ENCODE measurements at places on chromosomes 1 and 21. TPM values are rescaled to one million over a fixed set of nuclear protein-coding genes. Genes with fewer than 3 reads are reported as not detected.

The FBXO44 gene
- polyA plus RNA-seq, result 16.2 TPM

The OPRD1 gene
- not detected for polyA plus RNA-seq

The PLEKHA6 gene
- polyA plus RNA-seq, result 11.0 TPM

The KCNJ15 gene
- 5.6 TPM for polyA plus RNA-seq

The PCAT6 gene
- polyA plus RNA-seq, result 4.1 TPM

The LIN28A gene
- not detected for polyA plus RNA-seq

The YY1AP1 gene
- polyA plus RNA-seq, result 37.4 TPM

The GJC2 gene
- 0.57 TPM for polyA plus RNA-seq

The CYYR1 gene
- polyA plus RNA-seq, result 4.2 TPM

The CD5L gene
- polyA plus RNA-seq, result not detected

The NBPF3 gene
- polyA plus RNA-seq, result 1.1 TPM

The DBT gene
- polyA plus RNA-seq, result 2.3 TPM

The DMBX1 gene
- 0.01 TPM for polyA plus RNA-seq

The PTGER3 gene
- polyA plus RNA-seq, result 0.29 TPM

The ST6GALNAC3 gene
- polyA plus RNA-seq, result 0.29 TPM

The UBASH3A gene
- polyA plus RNA-seq, result 0.46 TPM

The AIRE gene
- 0.06 TPM for polyA plus RNA-seq

The RGSL1 gene
- 0.14 TPM for polyA plus RNA-seq

The CELA2A gene
- polyA plus RNA-seq, result not detected

The C2CD2 gene
- 7.9 TPM for polyA plus RNA-seq

The MORC3 gene
- polyA plus RNA-seq, result 18.6 TPM

The OR2L2 gene
- not detected for polyA plus RNA-seq

The SLAMF6 gene
- 1.4 TPM for polyA plus RNA-seq

The CELA3B gene
- 0.18 TPM for polyA plus RNA-seq

The FMO5 gene
- 0.86 TPM for polyA plus RNA-seq

The SLC30A10 gene
- not detected for polyA plus RNA-seq

The ABCA4 gene
- polyA plus RNA-seq, result 0.07 TPM

The NBPF4 gene
- polyA plus RNA-seq, result 0.02 TPM

The CAMSAP2 gene
- 5.4 TPM for polyA plus RNA-seq

The CDC20 gene
- polyA plus RNA-seq, result 42.8 TPM

The BSND gene
- polyA plus RNA-seq, result not detected

The S100A9 gene
- 60,368 TPM for polyA plus RNA-seq

The ZBTB8OS gene
- 40.2 TPM for polyA plus RNA-seq

The DISC1 gene
- polyA plus RNA-seq, result 0.79 TPM

The SDHC gene
- 40.6 TPM for polyA plus RNA-seq

The SMPDL3B gene
- 0.59 TPM for polyA plus RNA-seq

The SRM gene
- 58.4 TPM for polyA plus RNA-seq

The OLFML2B gene
- polyA plus RNA-seq, result 0.66 TPM

The NTRK1 gene
- polyA plus RNA-seq, result 0.08 TPM

The KCNK1 gene
- polyA plus RNA-seq, result 26.3 TPM

The RCAN3 gene
- 9.5 TPM for polyA plus RNA-seq

The MXRA8 gene
- polyA plus RNA-seq, result 14.7 TPM

The SPRR1B gene
- 2,781 TPM for polyA plus RNA-seq

The NHLH2 gene
- 1.8 TPM for polyA plus RNA-seq

The F13B gene
- polyA plus RNA-seq, result not detected

The LACTBL1 gene
- polyA plus RNA-seq, result not detected

The SHE gene
- polyA plus RNA-seq, result 1.5 TPM

The CTNNBIP1 gene
- polyA plus RNA-seq, result 242 TPM

The CCDC190 gene
- 5.8 TPM for polyA plus RNA-seq

All from esophagus (tissue), 2 donors.